Adrenal gland (tissue), 19 donors: ENCODE measurements at places on chromosomes 5 and 9. TPM values are rescaled to one million over a fixed set of nuclear protein-coding genes. Genes with fewer than 3 reads are reported as not detected.
A peak's percentile ranks its signal among the peaks of the same experiment; 100 is the strongest.

DNA sequence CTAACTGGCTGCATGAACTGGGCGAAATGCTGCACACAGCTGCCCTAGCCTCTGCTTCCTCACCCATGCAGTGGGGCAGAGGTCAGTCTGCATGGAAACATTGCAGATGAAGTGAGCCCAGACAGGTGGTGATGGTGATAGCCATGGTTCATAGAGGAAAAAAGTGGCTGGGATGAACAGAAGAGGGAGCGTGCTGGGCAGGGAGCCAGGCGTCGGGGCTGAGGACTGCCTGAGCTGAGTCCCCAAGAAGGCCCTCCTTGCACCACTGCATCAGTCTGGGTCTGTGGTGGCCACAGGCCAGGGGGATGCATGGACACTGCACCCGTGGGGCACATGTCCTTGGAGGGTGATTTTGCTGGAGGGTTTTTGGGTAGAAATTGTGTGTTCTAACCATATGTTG is 80.5 kb downstream of the AMBP start:
- peak; percentile 20 for DNase-seq

DNA sequence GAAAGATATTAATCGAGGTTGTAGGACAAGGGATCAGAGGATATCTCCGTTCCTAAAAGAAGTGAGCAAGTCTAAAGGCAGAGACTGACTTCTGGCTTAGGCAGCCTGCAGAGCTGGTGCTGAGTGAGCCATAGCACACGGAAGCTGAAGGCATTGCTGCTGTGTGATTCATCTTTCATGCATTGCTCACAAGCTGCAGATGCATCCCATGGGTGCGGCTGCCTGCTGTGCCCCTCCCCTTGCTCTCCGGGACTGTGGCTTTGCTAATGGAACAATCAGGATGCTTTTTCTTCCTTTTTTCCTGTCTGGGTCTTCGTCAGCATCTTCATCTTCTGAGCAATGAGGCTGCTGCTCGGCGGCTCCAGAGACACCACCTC is 341.4 kb downstream of the DIRAS2 start:
- DNase-seq, result peak; percentile 4

GRCh38 chr5:30725073-30725472 is 468.4 kb upstream of the CDH6 start:
- no peak for DNase-seq

LIFR gene
- total RNA-seq, result 56.8 TPM
